Large intestine (tissue), 12 donors: ENCODE measurements at places on chromosomes 4 and X. TPM values are rescaled to one million over a fixed set of nuclear protein-coding genes. Genes with fewer than 3 reads are reported as not detected.
A peak's percentile ranks its signal among the peaks of the same experiment; 100 is the strongest.

GRCh38 chr4:109079731-109080130, 222.7 kb downstream of the COL25A1 start:
- no peak overlapping the region for H3K4me3 ChIP-seq
- H3K27me3 ChIP-seq = no peaks in the 10 kb centered on the region
- H3K4me1 ChIP-seq = no peaks in the 10 kb centered on the region
- DNase-seq = no peak
- no peaks in the 10 kb centered on the region for H3K36me3 ChIP-seq
- no peak overlapping the region for H3K27ac ChIP-seq

FBXW7 gene
- polyA plus RNA-seq = 19.2 TPM

- peaks cover 10% of the 10 kb centered on the region for H3K36me3 ChIP-seq
- no peak overlapping the region for H3K4me3 ChIP-seq
- H3K4me1 ChIP-seq = no peaks in the 10 kb centered on the region
- peak; percentile 43 for DNase-seq
- H3K27me3 ChIP-seq = no peaks in the 10 kb centered on the region
Observed at GRCh38 chr4:112321776-112322684, 24.9 kb downstream of the ALPK1 start.

L1CAM gene
- 22.5 TPM for polyA plus RNA-seq

DNA sequence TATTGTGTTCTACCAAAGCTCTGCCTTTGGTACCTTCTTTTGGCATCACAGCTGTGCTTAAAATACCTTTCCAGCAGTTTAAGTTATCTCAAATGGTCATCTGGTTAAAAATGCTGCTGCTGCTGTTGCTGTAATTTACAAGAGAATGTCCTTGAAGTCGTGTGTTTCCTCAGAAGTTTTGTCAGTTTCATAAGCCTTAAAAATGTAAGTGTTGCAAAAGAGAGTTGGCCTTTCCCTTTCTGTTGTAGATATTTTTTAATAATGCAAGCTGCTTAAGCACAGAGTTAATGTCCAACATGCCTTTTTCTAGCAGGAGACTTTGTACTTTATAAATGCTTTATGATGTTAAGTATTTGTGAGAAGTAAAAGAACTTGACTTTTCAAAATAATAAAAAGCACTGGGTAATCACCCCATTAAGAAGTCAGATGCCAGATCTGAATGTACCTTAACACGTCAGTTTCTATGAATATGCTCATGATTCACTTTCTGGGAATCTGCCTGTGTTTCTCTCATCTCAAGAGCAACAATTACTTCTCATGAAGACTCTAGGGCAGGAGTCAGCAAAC, 35.3 kb upstream of the TENM3 start:
- no peaks in the 10 kb centered on the region for H3K27me3 ChIP-seq
- DNase-seq = peak; percentile 62
- H3K36me3 ChIP-seq = no peaks in the 10 kb centered on the region
- H3K4me3 ChIP-seq = no peak overlapping the region
- H3K27ac ChIP-seq = peak overlapping the region; percentile 4

NUDT11 gene
- polyA plus RNA-seq = 5.3 TPM

GRCh38 chr4:55125087-55125721, at the start of gene KDR:
TSS of gene KDR (minus strand) at chr4:55125595. CDS start at chr4:55125293, 302 bp downstream.
- no peaks in the 10 kb centered on the region for H3K4me1 ChIP-seq
- H3K27ac ChIP-seq = no peak within 1 kb of the TSS
- H3K27me3 ChIP-seq = peaks cover 40% of the 10 kb centered on the region

GPRASP1 gene
- polyA plus RNA-seq = 13.8 TPM

DNA sequence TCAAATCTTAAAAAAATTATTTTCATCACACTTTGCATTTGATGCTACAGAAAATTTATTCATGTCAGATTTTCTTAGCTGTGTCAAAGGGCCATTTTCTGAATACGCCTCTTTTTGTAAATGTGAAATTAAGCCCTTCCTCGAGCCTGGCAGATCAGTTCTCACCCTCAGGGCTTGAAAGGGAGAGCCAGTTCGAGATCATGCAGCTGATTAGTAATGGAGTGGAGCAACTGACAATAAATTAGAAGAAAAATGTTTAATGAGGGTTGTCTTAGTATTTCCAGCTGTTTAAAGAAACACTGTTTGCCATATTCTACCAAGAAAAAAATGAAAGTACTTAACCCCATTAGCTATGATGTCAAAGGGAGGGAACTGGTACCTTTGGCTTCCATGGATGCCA, 28.7 kb downstream of the CC2D2A start:
- no peak overlapping the region for H3K4me3 ChIP-seq
- no peaks in the 10 kb centered on the region for H3K27me3 ChIP-seq
- peaks cover 2% of the 10 kb centered on the region for H3K36me3 ChIP-seq
- no peak overlapping the region for H3K27ac ChIP-seq

DNA sequence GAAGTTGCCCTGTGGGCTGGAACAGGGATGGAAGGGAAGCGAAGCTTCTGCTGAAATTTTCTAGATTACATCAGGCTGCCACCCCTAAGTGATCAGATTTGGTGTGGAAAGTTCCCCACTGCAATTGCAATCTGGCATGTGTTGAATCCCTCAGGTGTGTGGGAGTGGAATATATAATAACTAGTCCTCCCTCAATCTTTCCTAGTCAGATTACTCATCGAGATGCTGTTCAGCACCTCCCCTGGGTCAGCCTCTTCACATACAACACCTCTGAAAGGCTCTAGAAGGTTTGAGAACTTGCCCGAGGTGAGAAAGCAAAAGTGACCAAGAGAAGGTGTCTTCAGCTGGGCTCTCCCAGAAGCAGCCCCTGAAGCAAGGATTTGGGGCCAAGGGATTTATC, 336.8 kb downstream of the BCOR start:
- no peak overlapping the region for H3K27ac ChIP-seq
- H3K4me3 ChIP-seq = no peak overlapping the region
- H3K4me1 ChIP-seq = peaks cover 14% of the 10 kb centered on the region
- H3K27me3 ChIP-seq = no peaks in the 10 kb centered on the region
- no peaks in the 10 kb centered on the region for H3K36me3 ChIP-seq

DNA sequence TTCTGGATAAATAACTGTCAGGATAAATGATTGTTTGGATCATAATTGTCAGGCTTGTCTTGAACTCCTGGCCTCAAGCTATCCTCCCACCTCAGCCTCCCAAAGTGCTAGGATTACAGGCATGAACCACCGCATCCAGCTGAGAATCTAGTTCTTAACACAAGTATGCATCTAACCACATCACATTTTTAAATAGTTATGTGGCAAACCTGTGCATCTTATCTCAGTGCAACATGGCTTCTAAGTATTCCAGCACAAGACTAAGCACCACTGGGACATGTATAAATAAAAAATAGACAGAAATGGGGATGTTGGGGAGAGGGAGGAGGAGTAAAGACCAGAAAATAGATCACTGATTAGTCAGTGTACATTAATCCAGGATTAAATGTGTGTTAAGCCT, 74.7 kb upstream of the TBL1X start:
- H3K36me3 ChIP-seq = no peaks in the 10 kb centered on the region
- H3K27ac ChIP-seq = no peak overlapping the region
- no peak for DNase-seq
- no peaks in the 10 kb centered on the region for H3K27me3 ChIP-seq
- H3K4me3 ChIP-seq = no peak overlapping the region

- DNase-seq = no peak
- H3K27ac ChIP-seq = no peak overlapping the region
- no peaks in the 10 kb centered on the region for H3K4me1 ChIP-seq
Observed at GRCh38 chr4:185283723-185284122, 74.3 kb downstream of the SNX25 start.

ZBTB49 gene
- 5.9 TPM for polyA plus RNA-seq

DNA sequence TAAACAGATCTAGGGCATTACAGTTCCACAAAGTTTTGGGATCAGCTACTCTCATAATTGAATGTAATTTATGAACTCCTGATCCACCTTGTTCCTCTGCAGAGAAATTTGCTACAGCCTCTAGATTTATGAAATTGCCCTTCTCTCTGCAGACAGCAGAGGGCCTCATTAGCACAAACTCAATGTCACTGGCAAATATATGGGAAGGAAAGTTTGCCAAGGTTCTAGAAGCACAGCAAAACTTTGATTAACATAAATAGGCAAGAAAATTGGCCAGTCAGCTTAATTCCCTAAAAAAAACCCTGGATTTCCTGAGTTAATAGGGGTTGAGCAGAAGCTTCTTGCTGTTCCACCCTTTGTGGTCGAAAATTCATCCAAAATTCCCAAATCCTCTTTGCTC, 31.5 kb downstream of the PRPS1 start:
- H3K36me3 ChIP-seq = no peaks in the 10 kb centered on the region
- H3K27me3 ChIP-seq = no peaks in the 10 kb centered on the region
- no peak overlapping the region for H3K27ac ChIP-seq
- peak; percentile 24 for DNase-seq

GRCh38 chrX:20913760-20914159, 460.5 kb upstream of the CNKSR2 start:
- no peaks in the 10 kb centered on the region for H3K4me1 ChIP-seq
- no peaks in the 10 kb centered on the region for H3K27me3 ChIP-seq
- H3K4me3 ChIP-seq = no peak overlapping the region
- no peaks in the 10 kb centered on the region for H3K36me3 ChIP-seq
- H3K27ac ChIP-seq = no peak overlapping the region

NDST4 gene
- polyA plus RNA-seq = 0.73 TPM

SHROOM2 gene
- 7.0 TPM for polyA plus RNA-seq

DNA sequence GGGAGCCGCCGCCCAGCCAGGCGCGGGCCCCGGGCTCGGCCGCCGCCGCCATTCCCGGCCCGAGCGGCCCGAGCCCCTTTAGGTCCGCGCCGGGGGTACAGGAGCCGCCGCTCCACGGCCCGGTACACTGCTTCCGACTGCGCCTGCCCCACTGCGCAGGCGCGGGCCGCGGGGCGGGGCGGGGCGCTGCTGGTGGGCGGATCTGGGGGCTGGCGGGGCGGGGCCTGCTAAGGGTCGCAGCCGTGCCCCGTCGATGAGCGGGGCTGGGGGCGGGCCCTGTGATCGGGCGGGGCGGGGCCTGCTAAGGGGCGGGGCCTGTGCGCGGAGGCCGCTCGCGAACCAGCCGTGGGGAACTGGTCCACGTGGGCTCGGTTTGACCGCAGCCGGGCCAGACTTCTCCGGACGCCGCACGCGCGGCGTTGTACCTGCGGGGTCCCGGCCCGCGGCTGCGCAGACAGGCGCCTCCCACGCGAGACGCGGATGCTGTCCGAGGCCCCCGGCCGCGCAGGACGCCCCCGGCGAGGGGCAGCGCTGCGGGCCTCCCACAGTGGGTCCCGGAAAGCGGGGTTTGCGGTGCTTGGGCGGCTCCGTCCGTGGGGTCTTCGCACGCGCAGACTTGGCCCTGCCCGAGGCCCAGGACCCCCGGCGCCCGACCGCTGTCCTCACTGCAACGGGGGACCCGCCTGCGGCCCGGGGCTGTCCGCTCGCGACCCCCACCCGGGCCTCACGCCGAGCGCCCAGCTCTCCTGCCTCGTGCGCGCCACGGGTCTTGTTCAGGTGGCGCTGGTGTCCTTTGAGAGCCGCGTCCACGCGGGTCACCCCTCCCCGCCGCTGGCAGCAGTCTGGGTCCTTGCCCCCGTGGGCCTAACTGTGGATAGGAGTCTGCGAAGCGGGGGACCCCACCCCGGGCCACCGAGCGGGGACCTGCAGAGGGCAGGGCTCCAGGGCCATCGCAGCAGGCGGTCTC, at the start of gene DGKQ:
Gene DGKQ (minus strand): TSS at position 139 of the 967 bp plus-strand sequence. CDS start 87 bp downstream, at position 52.
- H3K4me1 ChIP-seq = peaks cover 30% of the 10 kb centered on the region
- no peaks in the 10 kb centered on the region for H3K36me3 ChIP-seq
- H3K4me3 ChIP-seq = peak within 1 kb of the TSS; percentile 58
- peaks cover 1% of the 10 kb centered on the region for H3K27me3 ChIP-seq
- H3K27ac ChIP-seq = peak within 1 kb of the TSS; percentile 89

DNA sequence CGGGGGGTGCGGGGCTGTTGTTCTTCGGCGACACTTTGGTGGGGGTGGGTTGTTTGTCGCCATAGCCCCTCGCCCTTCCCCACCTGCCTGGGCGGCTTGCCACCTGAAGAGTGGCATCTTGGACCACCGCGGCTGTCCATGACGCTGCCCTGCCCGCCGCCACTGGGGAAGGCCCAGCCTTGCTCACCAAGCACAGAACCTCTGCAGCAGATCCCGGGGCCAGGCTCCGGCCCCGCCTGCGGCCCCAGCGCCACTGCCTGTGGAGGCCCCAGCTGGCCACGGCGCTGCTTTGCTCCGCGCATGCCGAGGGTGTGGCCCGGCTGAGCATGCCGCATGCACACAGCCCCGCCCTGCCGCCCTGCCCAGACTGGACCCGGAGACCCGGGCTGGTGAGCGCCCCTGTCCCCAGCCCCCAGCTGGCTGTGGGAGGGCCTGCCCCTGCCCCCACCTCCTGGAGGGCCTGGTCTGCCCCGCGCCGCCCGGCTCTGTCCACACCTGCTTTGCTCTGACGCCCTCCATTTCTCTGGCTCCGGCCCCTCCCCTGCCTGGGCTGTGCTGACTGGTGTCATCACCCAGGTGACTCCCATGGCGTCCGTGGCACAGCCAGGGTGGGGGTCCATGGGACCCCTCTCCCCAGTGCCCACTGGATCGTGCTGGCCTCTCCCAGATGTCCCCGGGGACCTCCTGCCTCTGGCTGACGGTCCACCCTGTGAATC, 5.3 kb downstream of the NAT8L start:
- H3K4me3 ChIP-seq = no peak overlapping the region
- no peaks in the 10 kb centered on the region for H3K36me3 ChIP-seq
- H3K4me1 ChIP-seq = peaks cover 3% of the 10 kb centered on the region
- H3K27me3 ChIP-seq = peaks cover 17% of the 10 kb centered on the region
- no peak overlapping the region for H3K27ac ChIP-seq

GRCh38 chr4:62133101-62133897, 933.2 kb downstream of the ADGRL3 start:
- DNase-seq = peak; percentile 4
- no peaks in the 10 kb centered on the region for H3K36me3 ChIP-seq
- H3K27ac ChIP-seq = peak overlapping the region; percentile 27
- no peaks in the 10 kb centered on the region for H3K27me3 ChIP-seq

GRCh38 chrX:110665223-110666002, 130.2 kb downstream of the CHRDL1 start:
- peak; percentile 24 for DNase-seq
- H3K4me1 ChIP-seq = peaks cover 6% of the 10 kb centered on the region
- H3K27me3 ChIP-seq = no peaks in the 10 kb centered on the region
- no peak overlapping the region for H3K27ac ChIP-seq
- H3K36me3 ChIP-seq = no peaks in the 10 kb centered on the region

DNA sequence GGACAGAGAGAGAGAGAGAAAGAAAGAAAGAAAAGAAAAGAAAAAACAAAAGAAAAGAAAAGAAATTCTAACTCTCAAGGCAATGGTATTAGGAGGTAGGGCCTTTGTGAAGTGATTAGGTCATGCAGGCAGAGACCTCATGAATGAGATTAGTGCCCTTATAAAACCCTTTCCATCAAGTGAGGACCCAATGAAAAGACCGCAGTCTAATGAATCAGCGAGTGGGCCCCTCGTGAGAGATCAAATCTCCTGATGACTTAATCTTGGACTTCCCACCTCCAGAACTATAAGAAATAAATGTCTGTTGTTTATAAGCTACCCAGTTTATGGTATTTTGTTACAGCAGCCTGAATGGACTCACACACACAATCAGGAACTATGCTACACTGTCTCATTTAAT, 16.9 kb downstream of the AASDH start:
- no peak for DNase-seq
- H3K4me3 ChIP-seq = no peak overlapping the region
- no peaks in the 10 kb centered on the region for H3K27me3 ChIP-seq
- no peak overlapping the region for H3K27ac ChIP-seq
- peaks cover 18% of the 10 kb centered on the region for H3K36me3 ChIP-seq

- no peak overlapping the region for H3K4me3 ChIP-seq
- no peaks in the 10 kb centered on the region for H3K27me3 ChIP-seq
- H3K4me1 ChIP-seq = peaks cover 8% of the 10 kb centered on the region
- DNase-seq = peak; percentile 2
Observed at GRCh38 chr4:52643785-52644244, 15.3 kb downstream of the USP46 start.
